Myometrial cell (primary cell): ENCODE measurements at places on chromosomes 7 and 10. TPM values are rescaled to one million over a fixed set of nuclear protein-coding genes. Genes with fewer than 3 reads are reported as not detected.

The PRLHR gene
- total RNA-seq: not detected in 2 replicates

The DRGX gene
- not detected in 2 replicates for total RNA-seq

The CHPF2 gene
- total RNA-seq: 69.8 and 70.6 TPM in 2 replicates

The PRPS1L1 gene
- total RNA-seq: not detected in 2 replicates

The MRLN gene
- not detected in 2 replicates for total RNA-seq

The FAM25G gene
- total RNA-seq: not detected in 2 replicates

The SPDYE8 gene
- not detected in 2 replicates for total RNA-seq

The HPSE2 gene
- total RNA-seq: 0.35 TPM in 1 of 2 replicates, not detected in the other

The DUS4L gene
- 10.5 and 11.2 TPM in 2 replicates for total RNA-seq

The CYP3A4 gene
- not detected in 2 replicates for total RNA-seq

The TMEM273 gene
- total RNA-seq: not detected in 2 replicates

The EBF3 gene
- under 0.01 TPM in 1 of 2 replicates, not detected in the other for total RNA-seq

The RAB19 gene
- not detected in 2 replicates for total RNA-seq

The TRIL gene
- total RNA-seq: under 0.01 TPM in 1 of 2 replicates, not detected in the other

The ITPRID1 gene
- total RNA-seq: not detected in 2 replicates

The KIF11 gene
- 22.5 and 25.3 TPM in 2 replicates for total RNA-seq

The NPY4R gene
- total RNA-seq: not detected in 2 replicates

The GPC2 gene
- total RNA-seq: 0.18 and 0.29 TPM in 2 replicates

The TMEM229A gene
- not detected in 2 replicates for total RNA-seq

The SLC13A4 gene
- total RNA-seq: not detected in 2 replicates

The CHCHD1 gene
- total RNA-seq: 37.2 and 39.2 TPM in 2 replicates

The LIPJ gene
- under 0.01 TPM in 1 of 2 replicates, not detected in the other for total RNA-seq

The TDRD1 gene
- 0.35 TPM in 1 of 2 replicates, not detected in the other for total RNA-seq

The CALHM2 gene
- 38.6 and 52.5 TPM in 2 replicates for total RNA-seq

The PPIA gene
- 3,984 and 4,923 TPM in 2 replicates for total RNA-seq

The ZNF679 gene
- not detected in 2 replicates for total RNA-seq
